H7 (cell line): ENCODE measurements at places on chromosomes 16 and 17.

- DNase-seq = no peak
Observed at GRCh38 chr16:11123666-11124065, 132.3 kb downstream of the SOCS1 start.

GRCh38 chr16:56438038-56438437, 12.7 kb upstream of the AMFR start:
- DNase-seq = no peak

GRCh38 chr17:73841431-73842060, 197.3 kb upstream of the SDK2 start:
- peak; percentile 85 for DNase-seq

DNA sequence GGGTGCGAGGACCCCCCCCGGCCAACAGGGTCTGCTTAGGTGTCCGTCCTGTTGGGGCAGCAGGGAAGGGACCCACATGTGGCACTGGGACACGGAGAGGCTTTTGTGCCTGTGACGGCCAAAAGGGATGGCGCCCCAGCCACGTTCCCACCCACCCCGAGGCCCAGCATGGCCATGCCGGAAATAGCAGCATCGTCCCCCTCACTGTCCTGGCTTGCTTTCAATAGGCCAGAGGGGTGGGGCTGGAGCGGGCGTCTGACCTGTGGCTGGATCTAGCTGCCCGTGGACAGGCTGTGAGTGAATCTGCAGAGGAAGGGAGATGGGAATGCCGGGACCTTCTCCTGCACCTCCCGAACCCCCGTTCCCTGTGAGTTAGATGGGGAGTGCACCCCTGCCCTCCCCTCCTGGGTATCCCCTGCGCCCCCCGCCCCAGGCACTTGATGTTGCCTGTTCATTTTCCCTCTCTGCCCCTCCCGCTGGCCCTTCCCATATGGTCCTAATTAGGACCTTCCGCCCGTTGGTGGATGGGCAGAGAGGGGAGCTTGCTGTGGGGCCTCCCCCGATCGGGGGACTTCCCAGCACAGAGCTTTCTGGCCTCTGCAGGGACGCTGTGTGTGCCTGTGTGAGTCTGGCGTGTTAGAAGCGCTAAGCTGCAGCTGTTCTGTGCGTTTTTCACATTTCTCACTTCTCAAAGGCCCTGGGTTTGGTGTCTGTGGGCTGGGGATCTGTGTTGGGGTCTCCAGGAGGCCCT, 292.8 kb downstream of the SEC14L1 start:
- DNase-seq = no peak

DNA sequence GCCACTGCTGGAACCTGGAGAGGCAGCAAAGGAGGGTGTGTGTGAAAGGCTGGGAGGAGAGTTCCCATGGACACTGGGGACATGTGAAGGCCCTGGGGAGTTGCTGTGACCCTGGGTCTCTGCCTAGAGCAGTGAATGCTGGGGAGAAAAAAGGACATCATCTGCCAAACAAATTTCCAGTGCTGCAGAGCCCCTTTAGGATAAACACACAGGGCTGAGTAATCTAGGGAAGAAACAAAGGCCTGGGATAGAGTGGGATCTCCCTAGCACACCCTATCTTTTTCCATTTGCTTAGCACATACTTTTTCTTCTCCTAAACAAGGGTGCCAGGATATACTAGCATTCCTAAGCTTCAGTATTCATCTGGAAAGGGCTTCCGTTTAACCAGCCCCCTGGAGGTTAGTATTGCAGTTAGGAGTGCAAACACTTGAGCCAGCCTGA, 3.3 kb upstream of the HIGD1B start:
- peak; percentile 60 for DNase-seq

GRCh38 chr16:13628156-13628555, 291.8 kb upstream of the ERCC4 start:
- no peak for DNase-seq

DNA sequence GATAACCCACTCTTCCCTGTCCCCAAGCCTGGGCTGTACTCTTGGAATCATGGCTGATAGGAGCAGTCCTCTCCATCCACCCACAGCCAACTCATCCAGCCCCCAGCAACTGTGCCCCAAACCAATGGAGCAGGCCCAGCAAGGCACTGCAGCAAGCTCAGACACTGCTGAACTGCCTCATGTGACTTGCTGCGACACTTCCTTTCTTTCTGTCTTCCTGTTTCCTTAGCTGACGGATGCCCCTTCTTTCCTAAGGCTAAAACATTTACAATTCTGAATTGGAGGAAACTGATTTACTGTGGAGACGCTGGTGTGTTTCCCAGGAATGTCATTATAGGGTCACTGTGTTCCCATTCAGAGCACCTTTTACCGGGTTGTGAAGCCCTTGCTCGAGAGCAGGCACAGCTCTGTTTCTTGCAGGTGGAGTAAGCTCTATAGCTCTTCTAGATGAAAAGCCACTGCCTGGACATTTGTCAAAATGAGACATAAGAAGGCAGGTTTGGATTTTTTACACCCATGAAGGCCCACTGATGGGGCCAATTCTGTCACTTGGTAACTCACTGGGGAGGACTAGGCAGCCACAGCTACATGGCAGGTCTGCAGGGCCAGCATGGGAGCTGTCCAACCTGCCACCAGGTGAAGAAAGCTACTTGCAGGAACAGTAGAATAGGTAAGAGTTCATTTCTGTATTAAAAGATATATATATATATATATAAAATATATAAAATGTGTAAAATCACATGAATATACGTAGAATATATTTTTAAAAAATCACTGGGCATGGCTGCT, 27.4 kb downstream of the TMEM11 start:
- DNase-seq = no peak

GRCh38 chr16:52805559-52806168, 247.0 kb downstream of the CHD9NB start:
- no peak for DNase-seq

GRCh38 chr16:78005881-78006280, 16.5 kb upstream of the CLEC3A start:
- DNase-seq = peak; percentile 56

GRCh38 chr16:72124761-72125634, 31.4 kb downstream of the DHX38 start:
- DNase-seq = peak; percentile 83

DNA sequence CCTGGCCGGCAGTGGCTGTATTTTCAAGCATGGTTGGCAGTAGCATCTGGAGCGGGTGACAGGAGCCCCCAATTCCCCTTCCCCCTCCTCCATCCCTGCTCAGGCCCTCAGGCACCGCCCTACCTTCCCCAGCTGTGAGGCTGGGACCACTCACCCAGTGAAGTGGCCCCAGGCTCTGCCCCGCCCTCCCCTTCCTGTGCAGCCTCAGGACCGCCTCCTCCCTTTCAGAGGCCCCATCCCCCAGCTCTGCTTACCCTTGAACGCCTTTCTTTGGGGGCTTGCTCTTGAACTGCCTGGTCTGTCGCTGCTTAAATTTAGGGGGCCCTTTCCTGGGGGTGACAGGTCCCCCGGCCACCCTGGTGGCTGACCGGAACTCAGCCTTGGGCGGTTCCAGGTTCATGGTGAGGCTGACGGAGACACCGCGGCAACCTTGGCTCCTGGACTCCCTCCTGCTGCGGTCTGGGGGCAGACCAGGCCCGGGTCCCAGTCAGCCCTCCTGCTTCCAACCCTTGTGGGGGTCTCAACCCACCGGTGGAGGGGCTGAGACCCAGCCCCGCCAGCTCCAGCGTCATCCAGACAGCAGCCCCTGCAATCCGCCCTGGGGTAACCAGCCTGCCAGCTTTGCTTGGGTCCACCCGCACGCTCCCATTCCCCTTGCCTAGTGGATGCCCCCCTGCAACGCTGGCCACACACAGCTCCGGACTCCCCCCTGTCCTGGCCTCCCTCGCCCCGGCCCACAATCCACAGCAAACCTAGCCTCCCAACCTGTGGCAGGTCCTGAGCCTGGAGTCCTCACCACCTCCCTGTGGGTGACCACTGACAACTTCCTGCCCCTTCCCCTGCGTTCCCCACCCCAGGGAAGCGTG, 3.2 kb downstream of the PDE6G start:
- DNase-seq = peak; percentile 94

DNA sequence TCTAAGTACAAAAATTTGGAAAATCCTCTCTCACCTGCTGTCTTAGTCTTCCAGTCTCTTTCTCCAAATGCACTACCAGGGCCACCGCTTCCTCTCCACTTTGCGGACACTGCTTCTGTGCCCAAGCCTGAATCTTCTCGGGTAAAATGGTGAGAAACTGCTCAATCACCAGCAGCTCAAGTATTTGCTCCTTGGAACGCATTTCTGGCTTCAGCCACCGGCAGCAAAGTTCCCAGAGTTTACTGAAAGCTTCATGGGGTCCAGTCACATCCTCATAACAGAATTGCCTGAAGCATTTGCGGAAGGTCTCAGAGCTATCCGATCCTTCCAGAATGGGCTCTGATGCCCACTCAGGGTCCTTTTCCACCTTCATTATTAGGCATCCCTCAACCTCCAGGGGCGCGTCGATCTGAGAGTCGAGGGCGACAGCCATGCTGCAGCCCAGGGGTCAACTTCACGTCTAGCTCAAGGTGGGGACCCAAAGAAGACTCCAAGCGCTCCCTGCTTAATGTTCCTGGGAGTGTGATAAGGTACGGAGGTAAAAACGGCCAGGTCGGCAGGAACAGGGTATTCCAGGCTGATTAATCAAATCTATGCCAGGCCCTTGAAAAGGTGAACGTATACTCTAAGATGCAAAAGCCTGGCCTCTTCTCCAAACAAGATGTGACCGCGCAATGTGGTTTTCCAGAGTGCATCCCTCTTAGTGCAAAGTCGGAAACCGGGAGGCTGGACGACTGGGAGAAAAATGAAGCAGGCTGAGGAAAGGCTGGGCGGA, 763 bp downstream of the ZKSCAN2 start:
- peak; percentile 44 for DNase-seq

GRCh38 chr17:4509401-4509800, 10.7 kb downstream of the SPNS2 start:
- DNase-seq = no peak

GRCh38 chr17:79272220-79272619, 197.6 kb downstream of the ENGASE start:
- no peak for DNase-seq

DNA sequence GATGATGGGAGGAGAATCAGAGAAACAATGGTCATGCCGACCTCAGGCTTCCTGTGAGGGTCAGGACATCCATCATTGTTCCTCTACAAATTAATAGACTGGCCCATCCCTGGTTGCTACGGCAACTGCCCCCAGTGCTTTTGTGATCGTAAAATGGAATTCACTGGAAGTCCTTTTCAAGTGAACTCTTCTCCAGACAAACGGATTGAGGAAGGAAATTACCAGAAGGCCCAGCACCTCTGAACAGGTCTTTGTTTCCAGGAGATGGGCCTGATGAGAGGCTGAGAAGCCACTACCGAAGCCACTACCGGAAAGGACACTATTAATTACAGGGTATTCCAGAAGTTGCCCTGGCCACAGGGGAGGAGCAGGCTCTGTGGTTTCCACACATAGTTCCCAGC, 126.0 kb downstream of the MGAT5B start:
- no peak for DNase-seq

DNA sequence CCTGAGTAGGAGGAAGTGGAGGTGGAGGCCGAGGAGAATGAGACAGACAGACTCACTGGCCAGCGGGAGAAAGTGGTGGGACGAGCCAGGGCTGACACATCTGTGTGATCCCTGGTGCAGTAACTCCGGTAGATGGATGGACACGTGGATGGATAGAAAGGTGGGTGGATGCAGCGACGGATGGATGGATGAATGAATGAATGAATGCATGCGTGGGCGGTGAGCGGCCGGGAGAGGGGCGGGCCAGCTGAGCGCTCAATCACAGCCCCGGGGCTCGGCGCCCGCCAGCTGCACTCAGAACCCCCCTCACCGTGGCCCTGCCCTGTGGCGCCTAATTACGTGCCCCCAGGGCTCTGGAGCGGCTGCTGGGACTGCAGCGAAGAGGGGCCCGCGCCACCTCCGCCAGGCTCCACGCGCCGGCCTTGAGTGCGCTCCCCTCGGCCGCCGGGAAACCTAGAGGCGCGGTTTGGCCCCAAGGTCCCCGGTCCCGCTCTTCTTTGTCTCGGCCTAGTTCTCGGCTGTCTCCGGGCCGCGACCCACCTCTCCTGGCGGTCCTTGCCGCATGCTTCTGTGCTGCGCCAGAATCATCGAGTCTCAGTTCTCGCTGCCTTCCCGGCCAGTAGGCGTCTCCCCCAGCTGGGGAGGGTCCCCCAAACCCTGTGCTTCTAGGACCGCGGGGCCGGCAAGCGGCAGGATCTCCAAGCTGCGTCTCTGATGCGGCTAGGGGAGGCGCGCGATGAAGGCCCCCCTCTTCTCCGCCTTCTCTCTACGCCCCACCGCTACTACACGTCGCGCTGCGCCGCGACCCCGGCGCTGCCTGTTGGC, 41.0 kb downstream of the RAI1 start:
- DNase-seq = peak; percentile 88

GRCh38 chr16:69932691-69933392, 18.3 kb upstream of the CLEC18A start:
- no peak for DNase-seq

DNA sequence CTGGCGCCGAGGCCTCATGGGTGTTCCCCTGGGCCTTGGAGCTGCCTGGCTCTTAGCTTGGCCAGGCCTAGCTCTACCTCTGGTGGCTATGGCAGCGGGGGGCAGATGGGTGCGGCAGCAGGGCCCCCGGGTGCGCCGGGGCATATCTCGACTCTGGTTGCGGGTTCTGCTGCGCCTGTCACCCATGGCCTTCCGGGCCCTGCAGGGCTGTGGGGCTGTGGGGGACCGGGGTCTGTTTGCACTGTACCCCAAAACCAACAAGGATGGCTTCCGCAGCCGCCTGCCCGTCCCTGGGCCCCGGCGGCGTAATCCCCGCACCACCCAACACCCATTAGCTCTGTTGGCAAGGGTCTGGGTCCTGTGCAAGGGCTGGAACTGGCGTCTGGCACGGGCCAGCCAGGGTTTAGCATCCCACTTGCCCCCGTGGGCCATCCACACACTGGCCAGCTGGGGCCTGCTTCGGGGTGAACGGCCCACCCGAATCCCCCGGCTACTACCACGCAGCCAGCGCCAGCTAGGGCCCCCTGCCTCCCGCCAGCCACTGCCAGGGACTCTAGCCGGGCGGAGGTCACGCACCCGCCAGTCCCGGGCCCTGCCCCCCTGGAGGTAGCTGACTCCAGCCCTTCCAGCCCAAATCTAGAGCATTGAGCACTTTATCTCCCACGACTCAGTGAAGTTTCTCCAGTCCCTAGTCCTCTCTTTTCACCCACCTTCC, 7.9 kb downstream of the HIRIP3 start:
- peak; percentile 57 for DNase-seq

GRCh38 chr17:17757391-17757791, 76.1 kb downstream of the RAI1 start:
- DNase-seq = no peak

- no peak for DNase-seq
Observed at GRCh38 chr16:7755347-7755882, 422.8 kb downstream of the RBFOX1 start.

- no peak for DNase-seq
Observed at GRCh38 chr17:34384822-34385605, 22.0 kb upstream of the CCL1 start.

DNA sequence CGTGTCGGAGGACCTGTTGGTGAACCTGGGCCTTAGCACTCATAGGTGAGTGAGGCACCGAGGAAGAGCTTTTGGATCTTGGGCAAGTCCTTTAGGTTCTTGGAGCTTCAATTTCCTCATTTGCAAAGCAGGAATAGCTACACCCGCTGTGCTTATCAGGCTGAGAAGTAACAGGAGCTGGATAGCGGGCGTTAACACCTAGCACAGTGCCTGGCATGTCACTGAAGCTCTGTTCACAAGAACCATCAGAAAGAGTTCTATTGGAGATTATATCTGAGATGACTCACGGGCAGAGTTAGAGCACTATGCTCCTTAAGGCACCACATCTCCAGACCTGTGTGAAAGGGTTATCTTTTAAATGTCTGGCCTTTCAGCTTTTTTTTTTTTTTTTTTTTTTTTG, 12.8 kb downstream of the MEOX1 start:
- DNase-seq = no peak
